ENCODE measurements at places on chromosomes 1 and 21.

- DNase-seq = no peak
Measured at GRCh38 chr1:211358685-211359084, 32.1 kb downstream of the TRAF5 start.

DNA sequence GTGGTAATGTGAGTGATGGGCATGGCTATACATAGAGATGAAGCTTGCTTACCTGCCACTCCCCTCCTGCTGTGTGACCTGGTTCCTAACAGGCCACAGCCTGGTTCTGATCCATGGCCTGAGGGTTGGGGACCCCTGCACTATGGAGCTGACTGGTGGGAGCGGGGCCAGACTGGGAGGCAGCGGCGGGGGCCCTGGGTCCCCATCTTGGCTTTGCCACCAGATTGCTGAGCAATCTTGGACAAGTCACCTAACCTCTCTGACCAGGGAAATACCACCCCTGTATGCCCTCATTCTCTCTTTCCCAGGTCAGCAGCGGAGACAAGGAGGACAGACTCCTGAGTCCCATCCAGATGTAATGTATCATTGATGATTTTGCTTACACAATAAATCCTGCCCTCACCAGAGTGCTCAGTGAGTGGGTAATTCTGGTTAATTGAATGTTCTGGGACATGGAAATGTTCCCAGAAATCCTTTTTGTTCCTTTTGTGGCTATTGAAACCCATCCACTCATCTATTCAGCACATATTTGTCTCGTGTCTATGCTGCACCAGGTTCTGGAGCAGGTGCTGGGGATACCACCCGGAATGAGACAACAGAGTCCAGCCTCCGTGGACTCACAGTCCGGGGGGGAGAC is 4.1 kb upstream of the ARHGEF10L start:
- DNase-seq = no peak

DNA sequence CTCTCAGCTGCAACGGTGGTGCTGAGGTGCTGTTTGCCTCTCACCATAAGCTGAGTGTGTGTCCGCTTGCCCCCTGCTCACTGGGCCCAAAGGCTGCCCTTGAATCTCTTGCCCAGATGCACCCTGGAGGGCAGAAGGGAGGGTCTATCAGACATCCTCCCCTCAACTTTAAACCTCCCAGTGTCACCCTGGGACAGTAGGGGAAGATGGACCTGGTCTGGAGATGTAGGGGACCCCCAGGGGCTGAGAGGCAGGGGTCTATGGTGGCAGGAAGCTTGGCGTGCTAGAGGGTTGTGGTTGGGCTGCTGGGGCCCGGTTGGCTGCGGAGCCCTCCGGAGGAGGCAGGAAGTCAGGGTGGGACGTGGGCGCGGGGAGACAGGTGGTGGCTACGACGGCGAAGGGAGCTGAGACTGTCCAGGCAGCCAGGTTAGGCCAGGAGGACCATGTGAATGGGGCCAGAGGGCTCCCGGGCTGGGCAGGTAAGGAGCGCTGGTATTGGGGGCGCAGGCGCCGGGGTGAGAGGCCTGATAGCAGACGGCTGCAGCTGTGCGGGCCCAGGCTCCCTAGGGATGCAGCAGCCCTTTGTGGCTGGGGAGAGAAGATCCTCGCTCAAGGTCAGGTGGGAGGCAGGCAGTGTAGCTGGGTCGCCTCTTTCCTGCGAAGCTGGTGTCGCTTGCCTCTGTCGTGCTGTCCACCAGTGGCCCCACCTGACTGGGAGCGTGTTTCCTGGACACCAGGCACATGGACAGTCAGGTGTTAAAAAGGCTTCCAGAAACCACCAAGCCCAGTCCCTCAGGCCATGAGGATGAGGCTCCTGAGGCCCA is at the start of gene LCK:
TSS of gene LCK (plus strand) at position 373 of the 824 bp plus-strand sequence. CDS start 23,065 bp downstream, outside the sequence.
- DNase-seq = peak; percentile 52

DNA sequence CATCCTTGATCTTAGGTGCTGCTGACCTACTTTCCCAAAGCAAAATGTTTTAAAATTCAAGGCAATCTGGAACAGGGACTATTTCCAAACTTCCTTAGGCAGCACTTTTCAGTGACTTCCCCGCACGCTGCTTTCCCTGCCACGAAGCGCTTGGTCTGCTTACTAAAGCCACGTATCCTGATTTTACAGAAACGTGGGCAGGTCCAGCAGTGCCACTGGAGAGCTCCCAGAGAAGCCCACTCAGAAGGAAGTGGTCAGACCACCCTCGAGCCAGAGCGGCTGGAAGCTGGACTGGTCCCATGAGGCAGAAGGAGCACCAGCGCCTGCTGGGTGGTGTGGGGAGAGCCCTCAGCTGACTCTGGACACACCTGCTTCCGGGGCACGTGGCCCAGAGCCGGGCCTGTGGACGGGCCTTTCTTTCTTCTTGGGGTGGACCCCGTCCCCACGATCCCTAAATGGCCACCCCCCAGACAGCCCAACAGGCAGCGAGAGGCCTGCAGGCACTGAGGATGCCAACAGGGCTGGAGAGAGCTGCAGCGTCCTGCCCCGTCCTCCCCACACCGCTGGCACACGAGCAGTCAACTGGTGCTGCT is 23.2 kb downstream of the PTTG1IP start:
- no peak for DNase-seq

- DNase-seq = no peak
Measured at GRCh38 chr1:221868593-221869303, 126.9 kb upstream of the DUSP10 start.

GRCh38 chr1:178038372-178038771 is 55.5 kb upstream of the RASAL2 start:
- no peak for DNase-seq

DNA sequence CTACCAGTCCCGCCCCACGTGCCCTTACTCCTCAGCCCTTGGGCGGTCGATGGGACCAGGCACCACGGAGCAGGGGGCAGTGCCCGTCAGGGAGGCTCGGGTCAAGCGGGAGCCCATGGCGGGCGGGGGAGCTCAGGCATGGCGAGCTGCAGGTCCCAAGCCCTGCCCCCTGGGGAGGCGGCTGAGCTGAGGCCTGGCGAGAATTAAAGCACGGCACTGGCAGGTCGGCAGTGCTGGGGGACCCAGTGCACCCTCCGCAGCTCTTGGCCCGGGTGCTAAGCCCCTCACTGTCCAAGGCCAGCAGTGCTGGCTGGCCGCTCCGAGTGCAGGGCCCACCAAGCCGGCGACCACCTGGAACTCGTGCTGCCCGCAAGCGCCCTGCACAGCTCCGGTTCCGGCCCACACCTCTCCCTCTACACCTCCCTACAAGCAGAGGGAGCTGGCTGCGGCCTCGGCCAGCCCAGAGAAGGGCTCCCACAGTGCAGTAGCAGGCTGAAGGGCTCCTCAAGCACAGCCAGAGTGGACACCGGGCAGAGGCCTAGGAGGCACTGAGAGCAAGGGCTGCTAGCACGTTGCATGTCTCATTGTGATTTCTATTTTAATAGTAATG is 166.8 kb upstream of the FMN2 start:
- no peak for DNase-seq

DNA sequence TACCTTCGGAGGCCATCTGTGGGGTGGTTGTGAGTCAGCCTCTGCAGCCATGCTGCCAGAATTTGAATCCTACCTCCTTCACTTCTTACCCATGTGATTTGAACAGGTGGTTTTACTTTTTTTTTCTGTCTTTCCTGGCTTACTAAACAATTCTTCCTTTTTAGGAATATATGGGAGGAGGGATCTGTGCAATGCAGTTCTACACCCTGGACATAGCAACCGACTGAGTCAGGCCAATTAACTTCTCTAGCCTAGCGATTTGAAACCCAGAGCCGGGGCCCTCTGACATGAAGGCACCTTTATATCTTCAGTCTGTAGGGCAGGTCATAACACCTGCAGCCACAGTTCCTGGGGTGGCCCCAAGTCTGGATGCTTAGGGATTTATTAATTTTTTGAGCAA is 83.6 kb downstream of the ST6GALNAC3 start:
- no peak for DNase-seq

DNA sequence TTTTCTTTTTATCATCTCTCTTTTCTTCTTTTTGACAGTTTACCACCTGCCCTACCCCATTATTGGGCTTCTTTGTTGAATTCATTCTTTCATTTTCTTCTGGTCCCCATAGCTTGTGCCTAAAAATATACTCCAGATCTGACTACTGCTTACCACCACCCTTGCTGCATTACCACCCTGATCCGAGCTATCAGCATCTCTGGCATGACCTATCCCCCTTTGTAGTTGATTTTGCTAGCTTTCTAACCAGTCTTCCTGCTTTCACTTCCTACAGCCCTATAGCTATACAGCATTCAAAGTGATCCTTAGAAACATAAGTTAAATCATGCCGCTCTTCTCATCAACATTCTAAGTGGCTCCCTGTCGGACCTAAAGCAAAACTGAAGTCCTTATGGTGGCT is 59.4 kb upstream of the MPC2 start:
- no peak for DNase-seq

GRCh38 chr1:213003256-213003655 is 12.4 kb downstream of the ANGEL2 start:
- DNase-seq = no peak

DNA sequence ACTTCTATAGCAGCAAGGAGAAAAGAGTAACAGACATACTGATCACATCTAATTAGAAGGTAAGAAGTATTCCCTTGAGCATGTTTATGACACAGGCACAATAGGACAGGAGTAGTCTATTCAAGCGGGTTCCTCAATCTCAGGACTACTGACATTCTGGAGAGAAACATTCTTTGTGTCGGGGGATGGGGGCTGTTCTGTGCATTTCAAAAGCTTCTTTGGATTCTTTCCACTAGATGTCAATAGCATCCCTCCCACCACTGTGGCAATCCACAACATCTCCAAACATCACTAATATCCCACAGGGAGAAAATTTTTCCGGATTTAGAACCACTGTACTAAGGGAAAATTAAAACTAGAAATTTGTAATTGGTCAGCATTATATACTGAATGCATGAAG is 56.9 kb downstream of the ADAMTS5 start:
- no peak for DNase-seq

- no peak for DNase-seq
Measured at GRCh38 chr1:165837838-165838364, 10.5 kb downstream of the UCK2 start.

DNA sequence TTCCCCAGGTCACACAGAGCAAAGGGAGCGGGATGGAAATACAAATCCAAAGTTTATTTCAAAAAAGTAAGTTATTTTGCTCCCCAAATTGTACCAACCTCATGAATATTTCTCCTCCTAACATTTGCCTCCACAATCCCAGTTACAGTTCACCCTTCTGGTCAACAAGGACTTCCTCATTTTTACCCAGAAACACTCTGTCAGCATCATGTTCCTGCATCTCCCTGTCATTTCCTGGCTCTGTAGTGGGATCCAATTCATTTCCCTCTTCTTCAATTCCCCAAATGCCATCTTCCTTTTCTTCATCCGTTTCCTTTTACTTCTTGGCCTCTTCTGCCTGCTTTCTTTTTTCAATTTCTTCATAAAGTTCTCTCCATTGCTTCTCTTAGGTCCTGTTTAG is 32.0 kb upstream of the EPS15 start:
- DNase-seq = no peak

DNA sequence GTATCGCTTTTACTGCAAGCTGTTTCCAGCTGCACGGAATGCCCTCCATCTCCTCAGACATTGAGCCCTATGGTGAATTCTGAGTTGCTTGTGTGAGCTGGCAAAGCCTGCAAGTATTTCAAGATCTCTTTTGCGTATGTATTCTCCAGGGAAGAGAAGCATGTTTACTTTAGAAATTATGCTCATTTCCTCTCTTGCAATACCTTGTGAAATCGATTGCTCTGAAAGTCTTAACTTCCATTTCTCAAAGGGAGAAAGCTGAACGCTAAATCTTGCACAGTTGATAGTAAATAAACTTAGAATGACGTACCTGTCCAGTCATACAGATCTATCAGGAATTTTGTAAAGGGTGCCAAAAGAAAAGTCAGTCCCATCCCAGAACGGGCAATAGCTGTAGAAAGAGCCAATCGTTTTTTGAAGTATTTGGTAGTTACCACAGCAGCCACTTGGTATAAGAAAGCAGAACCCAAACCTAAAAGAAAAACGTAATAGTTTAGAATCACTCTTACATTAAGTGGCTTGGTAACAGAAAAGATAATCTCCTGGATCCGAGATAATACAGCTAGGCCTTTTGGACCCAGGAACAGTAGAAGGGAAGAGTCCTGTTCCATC is 10.0 kb downstream of the SLC16A4 start:
- no peak for DNase-seq

GRCh38 chr1:155038602-155039307 is 5.1 kb downstream of the DCST1 start:
- no peak for DNase-seq

DNA sequence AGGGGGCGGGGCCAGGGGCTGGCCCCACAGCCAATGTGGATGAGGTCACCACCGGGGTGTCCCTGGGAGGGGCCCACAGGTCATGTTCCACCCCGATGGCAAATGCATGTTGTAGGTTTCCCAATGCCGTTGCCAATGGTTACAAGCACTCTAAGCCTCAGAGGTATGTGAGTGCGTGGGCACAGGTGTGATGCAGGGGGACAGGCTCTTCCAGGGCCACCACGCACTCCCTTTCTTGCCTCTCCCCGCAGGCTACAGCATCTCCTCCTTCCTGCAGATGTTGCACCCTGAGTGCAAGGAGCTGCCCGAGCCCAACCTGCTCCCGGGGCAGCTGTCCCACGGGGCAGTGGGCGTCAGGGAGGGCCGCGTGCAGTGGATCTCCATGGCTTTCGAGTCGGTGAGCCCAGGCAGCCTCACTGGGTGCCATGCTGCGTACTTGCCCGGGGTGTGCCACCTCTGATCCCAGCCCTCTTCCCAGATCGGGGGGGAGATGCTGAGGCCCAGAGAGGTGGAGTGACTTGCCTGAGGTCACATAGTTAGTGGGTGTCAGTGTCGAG is 52.4 kb downstream of the DISP3 start:
- DNase-seq = no peak

- no peak for DNase-seq
Measured at GRCh38 chr1:40305451-40305850, 11.6 kb downstream of the COL9A2 start.

DNA sequence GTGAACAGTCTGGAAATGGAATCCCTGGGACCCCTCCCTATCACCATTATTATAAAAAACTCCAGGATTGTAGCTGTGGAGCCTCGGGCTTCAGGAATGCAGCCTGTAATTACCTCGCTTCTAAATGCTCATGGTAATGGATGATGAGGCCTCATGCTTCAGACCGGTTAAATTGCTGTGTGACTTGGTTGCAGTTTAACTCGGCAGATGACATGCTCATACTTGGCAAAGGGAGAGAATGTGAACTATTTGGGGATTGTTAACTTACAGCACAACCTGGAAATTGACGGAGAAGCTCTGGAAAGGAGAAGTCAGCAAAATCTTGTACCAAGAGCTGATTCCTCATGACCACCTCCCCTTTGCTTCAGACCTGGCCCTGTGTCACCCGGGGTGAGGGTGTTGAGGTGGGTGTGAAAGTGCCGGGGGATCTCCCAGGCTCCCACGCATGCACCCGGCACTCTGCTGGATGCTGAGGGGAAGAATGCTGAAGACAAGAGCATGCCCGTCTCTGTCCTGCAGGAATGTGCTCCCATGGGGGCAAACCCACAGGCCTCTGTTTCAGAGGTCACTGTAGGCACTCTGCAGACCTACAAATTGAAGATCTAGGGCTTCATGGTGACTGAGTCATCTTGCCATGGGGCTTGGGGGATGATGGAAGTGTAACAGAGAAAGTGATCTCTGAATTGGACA is 364.8 kb downstream of the RPS6KC1 start:
- DNase-seq = no peak
